Activated naive CD4-positive, alpha-beta T cell (primary cell): ENCODE measurements at places on chromosomes 7 and 10.

- DNase-seq: no peak
These were observed 167.2 kb upstream of the PPP2R2D start for GRCh38 chr10:131733596-131733995.

- DNase-seq: no peak
These were observed 146.0 kb downstream of the PLXNA4 start for GRCh38 chr7:132430041-132430855.

DNA sequence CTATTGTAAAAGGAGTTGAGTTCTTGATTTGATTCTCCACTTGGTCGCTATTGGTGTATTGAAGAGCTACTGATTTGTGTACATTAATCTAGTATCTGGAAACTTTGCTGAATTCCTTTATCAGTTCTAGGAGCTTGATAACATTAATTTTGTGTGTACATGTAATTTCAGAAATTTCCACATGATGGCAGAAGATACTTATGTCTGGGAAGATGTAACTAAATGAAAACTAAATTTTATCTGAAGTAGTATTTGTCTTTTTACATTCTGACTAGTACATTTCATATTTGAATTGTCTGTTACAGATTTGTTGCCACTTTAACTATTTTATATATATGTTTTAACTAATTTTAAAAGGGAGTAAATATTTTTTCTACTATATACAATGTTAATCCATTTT, 27.6 kb downstream of the SDHAF3 start:
- no peak for DNase-seq

DNA sequence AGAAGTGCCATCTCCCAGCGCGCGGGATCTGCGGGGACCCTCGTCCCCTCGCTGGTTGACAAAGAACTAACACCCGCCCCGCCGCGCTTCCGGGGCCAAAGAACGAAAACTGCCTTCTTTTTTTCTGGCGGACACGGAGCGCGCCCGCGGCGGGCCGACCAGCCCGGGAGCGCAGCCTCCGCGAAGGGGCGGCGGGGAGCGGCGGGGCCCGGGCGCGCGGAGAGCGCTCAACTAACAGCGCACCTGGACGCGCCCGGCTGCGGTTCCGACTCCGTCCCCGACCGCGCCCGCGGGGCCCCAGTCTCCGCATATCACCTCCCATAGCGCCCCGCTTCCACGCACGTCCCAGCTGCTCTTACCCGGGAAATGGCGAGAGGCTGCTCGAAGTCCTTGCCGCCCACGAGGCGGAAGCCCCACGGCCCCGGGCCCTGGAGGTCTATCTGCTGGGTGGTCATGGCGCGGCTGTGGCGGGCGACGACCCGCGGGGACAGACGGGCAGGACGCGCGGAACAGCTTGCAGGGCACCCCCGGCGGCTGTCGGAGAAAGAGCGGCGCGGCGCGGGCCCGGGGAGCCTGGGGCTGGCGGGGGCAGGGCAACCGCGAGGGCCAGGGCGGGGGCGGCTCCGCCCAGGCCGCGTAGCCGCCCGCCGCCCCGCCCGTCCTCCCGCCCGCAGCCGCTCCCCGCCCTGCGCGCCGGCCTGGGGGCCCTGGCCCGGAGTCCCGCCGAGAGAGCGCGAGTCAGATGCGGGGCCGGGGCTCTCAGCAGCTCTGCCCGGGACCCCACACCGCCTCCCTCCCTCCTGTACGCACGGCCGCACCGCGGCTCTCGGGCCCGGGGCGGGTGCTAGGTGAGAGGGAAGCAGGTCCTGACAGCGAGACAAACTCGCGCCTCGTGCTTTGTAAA, at the start of gene PDLIM1:
PDLIM1 (minus strand) TSS at position 543 of the 904 bp plus-strand sequence; CDS start at position 455, 88 bp downstream.
- no peak for DNase-seq

GRCh38 chr10:11604865-11605650, 6.4 kb downstream of the USP6NL start:
- no peak for DNase-seq

DNA sequence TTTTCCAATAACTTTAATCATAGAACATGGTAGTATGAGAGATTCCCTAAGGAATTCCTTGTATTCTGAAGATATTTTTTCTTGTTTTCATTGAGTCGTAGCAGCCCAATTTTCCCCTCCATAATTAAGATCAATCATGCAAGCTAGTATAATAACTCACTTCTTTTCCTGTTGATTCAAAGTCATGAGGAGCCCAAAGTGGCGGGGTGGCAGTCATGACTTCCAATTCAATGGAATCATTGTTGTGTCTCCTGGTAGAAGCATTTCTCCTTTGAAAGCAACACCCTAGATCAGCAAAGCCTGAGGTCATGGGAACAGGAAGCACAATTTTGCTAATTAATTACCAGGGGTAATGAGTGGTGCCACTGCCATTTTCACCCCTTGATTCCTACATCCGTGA, 77.6 kb upstream of the MAGI2 start:
- DNase-seq: no peak

GRCh38 chr7:92695308-92696261, 105.4 kb upstream of the FAM133B start:
- DNase-seq: no peak
